ENCODE measurements at places on chromosomes 1 and 21.

DNA sequence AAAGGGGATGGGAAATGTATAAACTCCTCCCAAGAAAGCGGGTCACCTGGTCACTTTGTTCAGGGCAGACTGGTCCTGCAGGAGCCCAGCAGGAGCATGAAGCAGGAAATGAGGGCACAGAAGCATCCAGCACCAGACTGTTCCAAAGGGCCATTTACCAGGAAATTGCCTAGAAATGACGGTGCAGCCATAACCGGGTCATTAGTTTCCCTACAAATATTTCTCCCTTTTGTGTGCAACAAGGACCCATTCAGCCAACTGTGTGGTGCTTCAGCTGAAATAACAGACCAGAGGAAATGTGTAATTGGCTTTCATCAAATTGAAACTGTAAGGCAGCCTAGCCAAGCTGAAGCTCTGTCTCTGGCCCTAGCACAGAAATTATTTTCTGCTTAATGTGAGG is 7.6 kb upstream of the CTTNBP2NL start:
- peaks cover 5% of the 10 kb centered on the region for H3K4me1 ChIP-seq
- no peak for DNase-seq
- no peak overlapping the region for H3K27ac ChIP-seq
- H3K27me3 ChIP-seq = peaks cover 4% of the 10 kb centered on the region
- H3K4me3 ChIP-seq = no peak overlapping the region

GRCh38 chr1:30857062-30857461 is 51.5 kb downstream of the SDC3 start:
- no peak overlapping the region for H3K4me3 ChIP-seq
- no peak overlapping the region for H3K27ac ChIP-seq
- peaks cover 6% of the 10 kb centered on the region for H3K4me1 ChIP-seq
- no peak for DNase-seq
- no peaks in the 10 kb centered on the region for H3K36me3 ChIP-seq

- peak overlapping the region; percentile 30 for H3K4me3 ChIP-seq
- no peak for DNase-seq
- peak overlapping the region; percentile 57 for H3K27ac ChIP-seq
- no peaks in the 10 kb centered on the region for H3K36me3 ChIP-seq
- peaks cover 100% of the 10 kb centered on the region for H3K4me1 ChIP-seq
Measured at GRCh38 chr1:211334986-211335385, 8.4 kb downstream of the TRAF5 start.

DNA sequence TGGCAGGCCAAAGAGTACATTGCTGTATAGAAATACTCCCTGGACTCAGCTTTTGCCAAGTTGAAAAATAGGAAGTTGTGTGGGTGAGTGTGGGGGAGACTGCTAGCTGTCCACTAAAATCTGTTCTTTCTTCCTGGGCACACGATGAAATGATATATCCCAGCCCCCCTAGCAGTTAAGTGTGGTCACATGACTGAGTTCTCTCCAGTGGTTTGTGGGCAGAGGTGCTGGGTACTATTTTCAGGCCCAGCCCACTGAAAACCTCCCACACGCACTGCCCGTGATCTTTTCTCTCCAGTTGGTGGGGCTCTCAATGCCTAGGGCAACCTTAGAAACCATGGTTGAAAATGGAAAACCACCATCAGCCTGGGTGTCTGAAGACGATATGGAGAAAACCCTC is 119.7 kb upstream of the LMO4 start:
- no peaks in the 10 kb centered on the region for H3K27me3 ChIP-seq
- no peaks in the 10 kb centered on the region for H3K4me1 ChIP-seq
- no peak for DNase-seq

DNA sequence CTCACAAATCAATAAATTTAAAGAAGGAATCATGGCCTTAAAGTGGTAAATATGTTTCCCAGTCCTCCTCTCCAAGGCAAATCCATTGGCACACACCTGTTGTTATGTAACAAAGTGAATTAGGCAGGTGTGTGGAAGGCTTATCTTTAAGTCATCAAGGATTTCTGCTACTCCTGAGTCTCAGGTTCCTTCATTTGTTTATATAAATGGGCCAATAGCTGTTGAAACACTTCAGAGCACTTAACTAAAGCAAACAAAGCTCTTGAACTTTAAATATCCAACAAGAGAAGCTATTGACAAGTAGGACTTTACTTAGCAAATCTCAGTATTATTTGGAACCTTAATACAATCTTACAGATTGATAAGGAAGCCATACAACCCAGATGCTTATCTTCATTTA is 99.3 kb upstream of the ESRRG start:
- DNase-seq = no peak
- H3K27me3 ChIP-seq = no peaks in the 10 kb centered on the region
- no peaks in the 10 kb centered on the region for H3K36me3 ChIP-seq
- no peaks in the 10 kb centered on the region for H3K4me1 ChIP-seq
- no peak overlapping the region for H3K4me3 ChIP-seq
- no peak overlapping the region for H3K27ac ChIP-seq

DNA sequence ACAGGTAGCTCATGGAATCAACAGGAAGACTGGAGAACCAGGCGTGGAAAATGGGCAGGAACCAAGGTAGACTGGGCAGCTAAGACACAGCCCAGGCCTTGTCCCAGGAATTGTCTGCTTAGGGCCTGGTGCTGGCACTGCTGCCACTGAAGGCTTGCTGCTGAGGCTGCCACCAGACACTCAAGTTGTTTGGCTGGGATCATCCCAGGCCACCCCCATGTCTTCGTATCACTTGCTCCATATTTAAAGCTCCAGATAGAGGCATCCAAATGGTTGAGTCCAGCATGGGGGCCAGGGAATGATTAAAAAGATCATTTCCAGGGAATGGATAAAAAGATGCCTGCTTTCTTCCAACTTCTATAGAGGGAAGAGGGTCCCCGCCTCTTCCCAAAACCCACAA is 107.4 kb upstream of the GADD45A start:
- no peak for DNase-seq
- no peaks in the 10 kb centered on the region for H3K36me3 ChIP-seq
- H3K4me3 ChIP-seq = no peak overlapping the region
- H3K4me1 ChIP-seq = no peaks in the 10 kb centered on the region

- no peak for DNase-seq
- no peaks in the 10 kb centered on the region for H3K27me3 ChIP-seq
- H3K4me1 ChIP-seq = no peaks in the 10 kb centered on the region
- H3K4me3 ChIP-seq = no peak overlapping the region
Measured at GRCh38 chr1:64161357-64161941, 42.0 kb upstream of the UBE2U start.

DNA sequence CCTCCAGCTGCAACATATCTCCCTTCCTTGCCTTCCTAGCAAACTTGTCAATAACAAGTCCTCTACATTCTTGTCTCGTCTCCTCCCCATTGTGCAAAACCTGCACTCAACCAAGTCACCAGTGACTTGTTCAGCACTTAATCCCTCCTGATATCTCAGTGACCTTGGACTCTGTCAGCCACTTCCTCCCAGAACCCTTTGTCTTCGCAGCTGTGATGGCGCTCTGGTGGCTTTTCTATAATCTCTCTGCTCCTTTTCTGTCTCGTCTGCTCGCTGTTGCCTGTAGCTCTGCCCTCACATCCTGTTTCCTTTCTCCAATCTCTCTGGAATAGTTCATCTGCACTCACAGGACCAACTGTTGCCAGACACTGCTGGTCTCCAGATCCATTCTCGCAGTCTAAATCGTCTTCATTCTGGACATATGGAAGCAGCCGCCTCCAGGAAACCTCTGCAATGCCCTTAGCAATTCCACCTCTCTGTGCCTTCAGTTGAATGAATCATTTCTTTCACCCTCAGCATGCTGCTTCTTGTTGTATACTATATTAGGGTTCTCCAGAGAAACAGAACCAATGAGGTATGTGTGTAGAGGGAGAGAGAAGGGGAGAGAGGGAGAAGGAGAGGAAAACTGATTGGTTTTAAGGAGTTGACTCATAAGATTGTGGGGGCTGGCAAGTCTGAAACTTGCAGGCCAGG is 17.4 kb upstream of the IFNAR2 start:
- H3K27ac ChIP-seq = peak overlapping the region; percentile 34
- H3K4me1 ChIP-seq = peaks cover 78% of the 10 kb centered on the region
- DNase-seq = no peak
- H3K27me3 ChIP-seq = no peaks in the 10 kb centered on the region
- no peaks in the 10 kb centered on the region for H3K36me3 ChIP-seq

GRCh38 chr21:34166468-34166867 is 93.1 kb downstream of the MRPS6 start:
- no peaks in the 10 kb centered on the region for H3K27me3 ChIP-seq
- H3K4me1 ChIP-seq = no peaks in the 10 kb centered on the region
- no peak overlapping the region for H3K27ac ChIP-seq
- H3K4me3 ChIP-seq = no peak overlapping the region
- no peak for DNase-seq

GRCh38 chr1:1293263-1294249 is 13.3 kb downstream of the SCNN1D start:
- H3K27ac ChIP-seq = no peak overlapping the region
- H3K4me1 ChIP-seq = no peaks in the 10 kb centered on the region
- H3K27me3 ChIP-seq = no peaks in the 10 kb centered on the region
- peak; percentile 13 for DNase-seq
- no peaks in the 10 kb centered on the region for H3K36me3 ChIP-seq

- no peak for DNase-seq
- no peak overlapping the region for H3K4me3 ChIP-seq
- H3K27me3 ChIP-seq = no peaks in the 10 kb centered on the region
- no peaks in the 10 kb centered on the region for H3K36me3 ChIP-seq
- H3K4me1 ChIP-seq = no peaks in the 10 kb centered on the region
Measured at GRCh38 chr1:99756598-99756997, 9.8 kb downstream of the FRRS1 start.

DNA sequence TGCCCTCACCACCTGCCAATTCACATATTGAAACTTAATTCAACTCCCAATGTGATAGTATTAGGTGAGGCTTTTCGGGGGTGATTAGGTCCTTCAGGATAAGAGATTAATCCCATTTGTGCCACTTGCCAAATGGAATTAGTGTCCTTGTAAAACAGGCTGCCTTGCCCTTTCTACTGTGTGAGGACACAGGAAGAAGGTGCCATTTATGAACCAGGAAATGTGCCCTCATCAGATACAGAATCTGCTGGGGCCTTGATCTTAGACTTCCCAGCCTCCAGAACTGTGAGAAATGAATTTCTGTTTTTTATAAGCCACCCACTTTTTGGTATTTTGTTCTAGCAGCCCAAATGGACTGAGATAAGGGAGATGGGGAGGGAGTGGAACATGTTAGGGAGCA is 39.1 kb upstream of the AGL start:
- no peak overlapping the region for H3K4me3 ChIP-seq
- no peak for DNase-seq
- no peaks in the 10 kb centered on the region for H3K4me1 ChIP-seq
- H3K36me3 ChIP-seq = no peaks in the 10 kb centered on the region
- no peak overlapping the region for H3K27ac ChIP-seq

GRCh38 chr1:246416261-246416660 is 90.8 kb downstream of the SMYD3 start:
- H3K4me1 ChIP-seq = no peaks in the 10 kb centered on the region
- H3K27ac ChIP-seq = no peak overlapping the region
- H3K27me3 ChIP-seq = no peaks in the 10 kb centered on the region
- H3K4me3 ChIP-seq = no peak overlapping the region
- no peaks in the 10 kb centered on the region for H3K36me3 ChIP-seq
- no peak for DNase-seq

DNA sequence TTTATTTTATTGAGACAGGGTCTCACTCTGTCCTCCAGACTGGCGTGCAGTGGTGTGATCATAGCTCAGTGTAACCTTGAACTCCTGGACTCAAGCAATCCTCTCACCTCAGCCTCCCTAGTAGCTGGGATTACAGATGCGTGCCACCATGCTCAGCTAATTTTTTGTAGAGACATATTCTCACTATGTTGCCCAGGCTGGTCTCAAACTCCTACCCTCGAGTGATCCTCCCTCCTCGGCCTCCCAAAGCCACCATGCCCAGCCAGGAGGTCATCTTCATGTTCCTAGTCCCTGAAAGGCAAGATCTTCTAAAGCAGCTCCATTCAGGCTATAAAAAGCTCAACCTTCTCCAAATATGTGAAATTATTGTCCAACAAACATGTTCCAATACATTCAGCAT is 53.9 kb downstream of the TOR1AIP2 start:
- H3K4me1 ChIP-seq = no peaks in the 10 kb centered on the region
- no peaks in the 10 kb centered on the region for H3K27me3 ChIP-seq
- no peaks in the 10 kb centered on the region for H3K36me3 ChIP-seq
- H3K27ac ChIP-seq = no peak overlapping the region
- H3K4me3 ChIP-seq = no peak overlapping the region

- no peaks in the 10 kb centered on the region for H3K27me3 ChIP-seq
- H3K4me1 ChIP-seq = no peaks in the 10 kb centered on the region
- DNase-seq = no peak
- H3K27ac ChIP-seq = no peak overlapping the region
Measured at GRCh38 chr1:228048659-228049298, 33.7 kb upstream of the ARF1 start.

GRCh38 chr21:38486221-38486620 is 12.1 kb downstream of the ERG start:
- no peaks in the 10 kb centered on the region for H3K4me1 ChIP-seq
- no peak overlapping the region for H3K4me3 ChIP-seq
- no peak overlapping the region for H3K27ac ChIP-seq
- no peaks in the 10 kb centered on the region for H3K36me3 ChIP-seq
- DNase-seq = no peak

DNA sequence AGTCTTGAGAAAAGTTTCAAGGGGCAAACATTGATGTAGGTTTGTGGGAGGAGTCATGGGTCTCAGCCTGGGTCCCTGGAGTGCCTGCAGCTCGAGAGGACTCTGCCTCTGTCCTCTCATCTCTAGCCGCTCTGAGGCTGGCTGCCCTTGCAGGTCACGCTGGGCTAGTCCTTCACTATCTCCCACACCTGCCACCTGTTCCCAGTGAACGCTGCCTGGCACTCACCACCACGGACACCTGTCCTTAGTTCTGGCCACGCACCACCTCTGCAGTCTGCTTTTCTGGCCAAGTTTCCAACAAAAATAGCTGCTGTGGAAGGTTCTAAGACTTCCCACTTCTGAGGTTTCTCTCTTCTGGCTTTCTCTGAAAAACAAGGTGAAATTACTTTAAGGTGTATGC is 52.5 kb downstream of the SH3BGR start:
- no peaks in the 10 kb centered on the region for H3K36me3 ChIP-seq
- no peaks in the 10 kb centered on the region for H3K27me3 ChIP-seq
- no peak overlapping the region for H3K27ac ChIP-seq
- no peak for DNase-seq
- no peak overlapping the region for H3K4me3 ChIP-seq

GRCh38 chr1:233512538-233512937 is 101.4 kb upstream of the KCNK1 start:
- H3K36me3 ChIP-seq = no peaks in the 10 kb centered on the region
- H3K4me3 ChIP-seq = no peak overlapping the region
- no peak for DNase-seq
- H3K4me1 ChIP-seq = no peaks in the 10 kb centered on the region
- H3K27me3 ChIP-seq = no peaks in the 10 kb centered on the region
